ENCODE measurements at places on chromosomes 6 and 20.

- no peak for DNase-seq
Observed at GRCh38 chr6:69294862-69295261, 501.9 kb downstream of the LMBRD1 start.

- DNase-seq = no peak
Observed at GRCh38 chr20:17647391-17648314, 34.4 kb downstream of the RRBP1 start.

- no peak for DNase-seq
Observed at GRCh38 chr20:11372876-11373790, 544.6 kb upstream of the BTBD3 start.

- DNase-seq = no peak
Observed at GRCh38 chr6:79455446-79455845, 81.8 kb downstream of the LCA5 start.

GRCh38 chr6:44496665-44497369 lies 109.3 kb downstream of the CDC5L start:
- no peak for DNase-seq

GRCh38 chr6:20319520-20320357 lies 81.9 kb upstream of the E2F3 start:
- no peak for DNase-seq
